ENCODE measurements at places on chromosomes 6 and 20.

DNA sequence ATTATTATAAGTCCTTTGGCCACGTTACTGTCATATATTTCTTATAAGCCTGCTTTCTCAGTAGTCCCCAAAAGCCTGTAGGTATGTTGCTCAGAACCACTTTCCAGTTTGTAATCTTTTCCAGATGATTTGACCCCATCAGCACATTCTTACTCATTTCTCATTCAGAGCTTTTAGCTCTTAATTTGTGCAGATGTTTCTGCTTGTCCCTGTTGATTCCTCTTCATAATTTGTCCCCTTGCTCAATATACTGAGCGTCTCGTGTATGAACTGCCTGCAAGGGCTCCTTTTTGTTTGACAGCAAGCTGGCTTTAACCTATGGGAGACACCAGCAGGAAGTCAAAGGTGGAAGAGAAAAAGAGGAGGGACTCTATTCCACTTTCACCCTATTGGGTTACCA lies 733.8 kb upstream of the GJE1 start:
- no peak for DNase-seq

GRCh38 chr20:36394340-36394965 lies 88.3 kb downstream of the DLGAP4 start:
- DNase-seq, result no peak

DNA sequence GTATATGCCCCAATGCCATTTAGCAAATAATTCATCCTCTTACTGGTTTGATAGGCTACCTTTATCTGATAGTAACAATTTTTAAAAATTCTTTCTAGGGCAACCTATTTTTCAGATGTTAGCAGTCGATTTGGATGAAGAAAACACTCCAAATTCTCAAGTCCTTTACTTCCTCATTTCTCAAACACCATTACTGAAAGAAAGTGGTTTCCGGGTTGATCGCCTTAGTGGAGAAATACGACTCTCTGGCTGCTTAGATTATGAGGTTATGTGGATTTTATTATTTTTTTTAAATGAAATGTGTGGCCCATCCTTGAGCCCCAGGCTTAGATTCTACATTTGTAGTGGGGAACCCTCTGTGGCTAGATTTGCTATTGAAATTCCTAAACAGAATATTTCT lies 26.3 kb downstream of the CDH26 start:
- no peak for DNase-seq

DNA sequence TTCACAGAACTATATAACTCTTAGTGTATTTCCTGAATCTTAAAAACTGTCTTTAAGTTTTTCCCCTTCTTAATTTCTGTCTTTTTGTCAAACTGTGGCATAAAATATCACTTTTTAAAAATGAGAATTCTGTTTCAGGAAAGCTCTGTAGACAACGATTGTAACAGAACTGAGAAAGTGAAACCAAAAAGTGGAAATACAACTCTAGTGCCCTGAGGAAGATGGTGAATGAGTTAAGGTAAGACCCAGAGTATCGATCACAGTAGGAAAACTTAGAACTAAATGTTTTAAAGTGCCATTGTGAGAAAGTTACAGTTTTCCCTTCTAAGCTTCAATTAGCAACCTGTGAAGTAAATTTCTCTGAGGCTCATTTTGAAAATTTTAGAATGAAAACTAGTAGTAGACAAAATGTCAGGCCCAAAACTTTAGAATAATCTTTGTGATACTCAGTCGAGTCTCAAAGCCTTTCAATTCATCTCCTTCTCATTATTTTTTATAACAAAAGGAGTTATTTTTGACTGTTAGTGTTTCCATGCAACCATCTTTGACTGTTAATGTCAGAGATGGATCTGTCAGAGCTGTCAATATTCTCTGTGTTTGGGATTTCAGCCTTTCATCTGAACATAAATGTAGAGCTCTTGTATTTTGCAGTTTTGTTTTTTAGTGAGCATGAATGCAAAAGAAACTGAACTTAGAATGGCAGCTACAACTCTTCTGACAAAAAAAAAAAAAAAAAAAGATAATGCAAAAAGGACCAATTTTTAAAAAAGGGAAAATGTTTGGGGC lies 19.0 kb upstream of the TRDN start:
- no peak for DNase-seq

GRCh38 chr20:23125159-23125558 lies 39.0 kb upstream of the CD93 start:
- no peak for DNase-seq

- DNase-seq, result no peak
Observed at GRCh38 chr6:34532230-34532629, 23.9 kb downstream of the SPDEF start.

DNA sequence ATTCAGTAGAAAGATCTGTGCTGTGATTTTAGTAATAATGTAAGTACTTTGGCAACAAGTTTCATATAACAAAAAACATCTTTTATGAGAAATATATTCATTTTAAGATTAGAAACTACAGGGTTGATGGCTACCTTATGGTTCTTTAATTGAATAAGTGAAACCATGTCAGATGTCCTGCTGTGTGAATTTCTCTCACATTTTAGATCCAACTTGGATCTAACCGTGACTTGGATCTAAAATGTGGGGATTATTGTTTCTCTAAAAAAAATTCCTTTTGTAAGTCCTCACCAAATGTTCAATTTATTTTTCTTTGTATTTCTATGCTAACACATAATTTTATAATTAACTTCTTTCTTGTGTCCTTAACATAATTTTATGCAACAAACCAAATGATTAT lies 30.4 kb downstream of the ZC2HC1B start:
- no peak for DNase-seq

DNA sequence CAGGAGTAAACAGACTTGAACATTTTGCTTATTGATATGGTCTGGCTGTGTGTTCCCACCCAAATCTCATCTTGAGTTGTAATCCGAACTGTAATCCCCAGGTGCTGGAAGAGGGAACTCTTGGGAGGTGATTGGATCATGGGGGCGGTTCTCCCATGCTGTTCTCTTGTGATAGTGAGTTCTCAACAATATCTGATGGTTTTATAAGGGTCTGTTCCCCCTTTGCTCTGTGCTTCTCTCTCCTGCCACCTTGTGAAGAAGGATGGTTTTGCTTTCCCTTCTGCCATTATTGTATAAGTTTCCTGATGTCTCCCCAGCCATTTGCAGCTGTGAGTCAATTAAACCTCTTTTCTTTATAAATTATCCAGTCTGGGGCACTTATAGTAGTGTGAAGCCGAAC lies 40.0 kb downstream of the MYLIP start:
- DNase-seq, result no peak

- no peak for DNase-seq
Observed at GRCh38 chr6:89082486-89082891, 1.9 kb downstream of the PNRC1 start.

- no peak for DNase-seq
Observed at GRCh38 chr6:137490961-137491360, 3.2 kb downstream of the OLIG3 start.

- no peak for DNase-seq
Observed at GRCh38 chr6:56764081-56764566, 121.4 kb upstream of the DST start.

- no peak for DNase-seq
Observed at GRCh38 chr6:158086054-158086503, 82.0 kb downstream of the SERAC1 start.

- DNase-seq, result no peak
Observed at GRCh38 chr6:121971931-121972335, 427.5 kb upstream of the HSF2 start.

DNA sequence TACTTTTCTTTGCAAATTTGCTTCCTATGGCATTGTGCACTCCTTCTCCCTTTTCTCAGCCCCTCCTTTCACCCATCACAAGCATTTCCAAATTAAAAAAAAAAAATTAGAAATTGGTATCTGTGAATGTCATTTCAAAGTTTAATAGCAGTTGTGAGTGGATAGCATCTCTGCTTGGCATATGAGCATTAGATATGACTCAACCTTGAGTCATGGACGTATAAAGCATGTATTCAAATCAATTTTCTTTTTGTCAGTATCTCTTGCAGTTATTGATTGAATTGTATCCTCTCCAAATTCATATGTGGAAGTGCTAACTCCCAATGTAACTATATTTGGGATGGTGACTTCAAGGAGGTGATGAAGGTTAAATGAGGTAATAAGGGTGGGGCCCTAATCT lies 60.1 kb upstream of the MAP3K7 start:
- no peak for DNase-seq

GRCh38 chr6:37709932-37710555 lies 12.4 kb upstream of the MDGA1 start:
- no peak for DNase-seq

DNA sequence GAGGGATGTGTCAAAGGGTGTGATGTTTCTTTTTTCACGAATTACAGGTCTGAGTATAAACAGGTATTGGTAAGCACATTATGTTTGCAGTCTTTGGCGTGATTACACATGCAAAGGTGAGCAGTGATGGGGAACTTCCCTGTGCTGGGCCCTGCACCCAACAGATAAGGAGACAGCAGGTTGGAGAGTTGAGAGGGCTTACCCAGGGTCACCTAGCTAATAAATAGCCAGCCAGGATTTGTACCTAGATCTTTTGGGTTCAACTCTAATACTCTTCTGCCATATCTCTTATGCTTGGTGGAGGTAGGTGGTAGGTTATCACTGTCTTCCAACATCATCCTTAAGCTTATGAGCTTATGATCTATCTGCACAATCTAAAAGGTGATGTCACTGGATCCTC lies 46.5 kb downstream of the AFG1L start:
- DNase-seq, result no peak

DNA sequence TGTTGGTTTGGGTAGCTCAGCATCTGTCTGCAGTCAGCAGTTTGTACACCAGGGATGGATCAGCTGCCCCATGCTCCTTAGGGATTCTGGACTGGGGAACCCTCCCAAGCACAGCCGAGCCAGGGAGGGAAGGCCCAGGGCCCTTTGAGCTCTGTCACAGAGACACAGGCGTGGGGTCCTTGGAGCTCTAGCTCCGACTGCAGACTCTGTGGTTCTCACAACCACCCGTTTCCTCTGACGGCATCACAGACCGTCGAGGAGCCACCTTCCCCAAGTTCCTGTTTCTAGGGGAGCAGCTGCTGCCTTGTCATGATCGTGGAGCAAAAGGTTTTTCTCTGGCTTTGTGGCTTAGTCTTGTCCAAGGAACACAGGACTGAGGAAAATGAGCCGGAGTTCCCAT lies at the start of gene SLA2:
Gene SLA2, minus strand, starts transcription at position 199 of the 400 bp plus-strand sequence. CDS start 4,861 bp downstream, outside the sequence.
- no peak for DNase-seq

GRCh38 chr20:4335722-4336121 lies 320.4 kb upstream of the RNF24 start:
- DNase-seq, result no peak

- no peak for DNase-seq
Observed at GRCh38 chr6:143747347-143747842, 69.6 kb downstream of the PHACTR2 start.

GRCh38 chr20:52953020-52953419 lies 19.1 kb upstream of the TSHZ2 start:
- no peak for DNase-seq

GRCh38 chr6:654136-654535 lies 2.8 kb downstream of the HUS1B start:
- no peak for DNase-seq

- DNase-seq, result peak; percentile 44
Observed at GRCh38 chr6:35727231-35727934, 9.4 kb upstream of the ARMC12 start.

GRCh38 chr6:95784869-95785268 lies 207.5 kb downstream of the MANEA start:
- no peak for DNase-seq

- DNase-seq, result no peak
Observed at GRCh38 chr6:6002848-6003620, 3.7 kb downstream of the NRN1 start.

- no peak for DNase-seq
Observed at GRCh38 chr6:30364591-30364990, 19.6 kb downstream of the RPP21 start.

DNA sequence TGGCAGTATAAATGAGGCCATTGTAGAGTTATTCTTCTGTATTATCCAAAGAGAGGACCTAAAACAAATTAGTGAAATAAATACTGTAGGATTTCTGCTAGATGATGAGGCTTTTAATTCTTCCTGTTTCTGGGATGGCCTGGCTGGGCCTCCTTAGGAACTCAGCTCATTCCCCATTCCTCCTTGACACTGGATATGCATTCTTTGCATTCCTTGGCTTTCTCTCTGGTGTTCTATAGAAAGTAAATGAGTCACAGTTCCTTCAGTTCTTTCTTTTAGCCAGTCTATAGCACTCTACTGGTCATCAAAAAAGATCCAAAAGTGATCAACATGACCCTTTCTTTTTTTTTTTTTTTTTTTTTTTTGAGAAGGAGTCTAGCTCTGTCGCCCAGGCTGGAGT lies 8.6 kb downstream of the OR10C1 start:
- DNase-seq, result no peak

- no peak for DNase-seq
Observed at GRCh38 chr6:155412335-155412734, 43.3 kb downstream of the NOX3 start.

- DNase-seq, result no peak
Observed at GRCh38 chr6:19906171-19906570, 69.0 kb downstream of the ID4 start.

GRCh38 chr6:119162134-119162775 lies 83.8 kb upstream of the FAM184A start:
- DNase-seq, result no peak

DNA sequence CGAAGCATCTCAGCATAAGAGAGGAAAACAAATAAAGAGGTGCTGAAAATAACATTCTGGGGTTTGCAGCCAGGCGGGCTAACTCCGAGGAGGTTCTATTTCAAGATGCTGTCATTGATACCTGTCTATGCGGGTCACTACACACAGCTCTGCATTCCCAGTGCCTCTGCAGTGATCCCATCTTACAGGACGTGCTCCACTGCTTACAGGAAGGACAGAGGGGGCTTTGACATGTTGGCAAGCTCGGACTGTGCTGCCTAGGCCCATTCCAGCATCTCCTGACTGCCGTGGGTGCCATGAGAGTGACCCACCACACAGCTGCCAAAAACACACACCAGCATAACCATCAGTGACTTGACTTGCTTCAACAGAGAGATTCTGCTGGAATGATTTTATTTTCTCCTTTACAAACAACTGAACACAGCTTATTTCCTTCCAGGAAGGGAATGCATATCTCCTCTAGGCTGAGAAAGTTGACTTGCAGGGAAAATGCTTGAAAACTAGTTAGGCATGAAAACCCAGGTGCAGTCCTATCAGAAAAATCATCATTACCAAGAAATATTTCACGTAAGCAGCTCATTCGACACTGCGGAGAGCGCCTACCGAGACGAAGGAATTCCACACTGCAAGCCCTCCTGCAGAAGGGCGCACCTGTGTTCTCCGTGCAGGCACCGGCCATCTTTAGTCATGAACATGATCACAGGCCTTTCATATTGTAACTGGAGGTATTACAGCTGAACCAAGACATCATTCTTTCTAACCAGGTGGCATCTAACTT lies 62.5 kb downstream of the RAMACL start:
- DNase-seq, result no peak

All from hypothalamus (tissue), 51 donors.